ENCODE measurements at places on chromosomes 1 and 21.

DNA sequence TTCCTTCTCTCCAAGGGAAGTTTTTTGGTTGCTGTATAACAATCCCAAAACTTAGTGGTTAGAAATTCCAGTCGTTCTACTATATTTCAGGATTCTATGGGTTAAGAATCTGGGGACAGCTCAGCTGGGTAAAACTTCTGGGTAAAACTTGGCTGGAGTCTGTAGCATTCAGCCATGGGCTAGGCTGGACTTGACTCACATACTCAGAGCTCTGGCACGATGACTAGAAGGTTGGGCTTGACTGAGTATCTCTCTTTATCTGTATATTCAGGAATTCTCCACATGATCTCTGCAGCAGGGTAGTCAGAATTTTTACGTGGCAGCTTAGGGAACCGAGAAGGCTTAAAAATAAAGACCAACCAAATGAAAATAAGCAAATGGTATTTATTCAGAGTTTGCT is 28.2 kb upstream of the HRNR start:
- H3K4me1 ChIP-seq, result no peaks in the 10 kb centered on the region
- H3K4me3 ChIP-seq, result no peak overlapping the region
- H3K27ac ChIP-seq, result no peak overlapping the region
- H3K27me3 ChIP-seq, result no peaks in the 10 kb centered on the region

DNA sequence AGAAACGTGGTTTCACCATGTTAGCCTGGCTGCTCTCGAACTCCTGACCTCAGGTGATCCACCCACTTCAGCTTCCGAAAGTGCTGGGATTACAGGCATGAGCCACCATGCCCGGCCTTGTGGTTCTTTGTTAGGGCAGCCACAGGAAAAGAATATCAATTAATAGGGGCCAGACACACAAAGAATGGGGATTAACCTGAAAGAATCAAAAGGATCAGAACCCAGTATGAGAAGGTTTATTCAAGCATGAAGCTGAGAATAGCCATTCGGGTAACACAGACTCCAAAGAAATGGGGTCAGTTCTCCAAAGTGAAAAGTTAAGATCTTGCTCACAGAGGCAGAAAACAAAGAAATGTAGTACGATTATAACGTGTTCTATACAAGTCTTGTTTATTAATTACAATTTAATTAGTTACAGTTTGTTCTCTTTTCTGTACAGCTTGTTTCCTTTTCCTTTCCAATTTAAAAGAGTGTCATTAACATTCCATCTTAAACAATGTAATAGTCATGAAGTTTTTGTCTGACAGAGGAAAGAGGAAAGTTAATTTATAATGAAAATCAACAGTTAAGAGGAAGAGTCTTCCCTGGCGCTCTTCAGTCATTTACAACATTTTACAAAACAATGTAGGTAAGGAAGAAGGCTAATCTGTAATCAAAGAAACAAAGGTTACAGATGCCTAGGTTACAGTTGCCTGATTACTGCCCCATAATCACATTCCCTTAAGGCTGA is 51.3 kb upstream of the SLC45A1 start:
- DNase-seq, result no peak
- H3K27me3 ChIP-seq, result no peaks in the 10 kb centered on the region
- no peak overlapping the region for H3K27ac ChIP-seq
- no peaks in the 10 kb centered on the region for H3K36me3 ChIP-seq

DNA sequence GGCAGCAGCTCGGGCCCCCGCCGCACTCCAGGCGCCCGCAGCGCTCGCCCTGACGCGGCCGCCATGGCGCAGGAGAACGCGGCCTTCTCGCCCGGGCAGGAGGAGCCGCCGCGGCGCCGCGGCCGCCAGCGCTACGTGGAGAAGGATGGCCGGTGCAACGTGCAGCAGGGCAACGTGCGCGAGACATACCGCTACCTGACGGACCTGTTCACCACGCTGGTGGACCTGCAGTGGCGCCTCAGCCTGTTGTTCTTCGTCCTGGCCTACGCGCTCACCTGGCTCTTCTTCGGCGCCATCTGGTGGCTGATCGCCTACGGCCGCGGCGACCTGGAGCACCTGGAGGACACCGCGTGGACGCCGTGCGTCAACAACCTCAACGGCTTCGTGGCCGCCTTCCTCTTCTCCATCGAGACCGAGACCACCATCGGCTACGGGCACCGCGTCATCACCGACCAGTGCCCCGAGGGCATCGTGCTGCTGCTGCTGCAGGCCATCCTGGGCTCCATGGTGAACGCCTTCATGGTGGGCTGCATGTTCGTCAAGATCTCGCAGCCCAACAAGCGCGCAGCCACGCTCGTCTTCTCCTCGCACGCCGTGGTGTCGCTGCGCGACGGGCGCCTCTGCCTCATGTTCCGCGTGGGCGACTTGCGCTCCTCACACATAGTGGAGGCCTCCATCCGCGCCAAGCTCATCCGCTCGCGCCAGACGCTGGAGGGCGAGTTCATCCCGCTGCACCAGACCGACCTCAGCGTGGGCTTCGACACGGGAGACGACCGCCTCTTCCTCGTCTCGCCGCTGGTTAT is 2.8 kb downstream of the KCNJ9 start:
- no peak for DNase-seq
- peaks cover 7% of the 10 kb centered on the region for H3K4me1 ChIP-seq
- peaks cover 5% of the 10 kb centered on the region for H3K27me3 ChIP-seq
- no peak overlapping the region for H3K27ac ChIP-seq

- no peaks in the 10 kb centered on the region for H3K36me3 ChIP-seq
- no peak overlapping the region for H3K27ac ChIP-seq
- DNase-seq, result no peak
- peaks cover 12% of the 10 kb centered on the region for H3K27me3 ChIP-seq
- H3K4me1 ChIP-seq, result peaks cover 40% of the 10 kb centered on the region
Measured at GRCh38 chr1:152111515-152111968, 3.7 kb downstream of the TCHH start.

DNA sequence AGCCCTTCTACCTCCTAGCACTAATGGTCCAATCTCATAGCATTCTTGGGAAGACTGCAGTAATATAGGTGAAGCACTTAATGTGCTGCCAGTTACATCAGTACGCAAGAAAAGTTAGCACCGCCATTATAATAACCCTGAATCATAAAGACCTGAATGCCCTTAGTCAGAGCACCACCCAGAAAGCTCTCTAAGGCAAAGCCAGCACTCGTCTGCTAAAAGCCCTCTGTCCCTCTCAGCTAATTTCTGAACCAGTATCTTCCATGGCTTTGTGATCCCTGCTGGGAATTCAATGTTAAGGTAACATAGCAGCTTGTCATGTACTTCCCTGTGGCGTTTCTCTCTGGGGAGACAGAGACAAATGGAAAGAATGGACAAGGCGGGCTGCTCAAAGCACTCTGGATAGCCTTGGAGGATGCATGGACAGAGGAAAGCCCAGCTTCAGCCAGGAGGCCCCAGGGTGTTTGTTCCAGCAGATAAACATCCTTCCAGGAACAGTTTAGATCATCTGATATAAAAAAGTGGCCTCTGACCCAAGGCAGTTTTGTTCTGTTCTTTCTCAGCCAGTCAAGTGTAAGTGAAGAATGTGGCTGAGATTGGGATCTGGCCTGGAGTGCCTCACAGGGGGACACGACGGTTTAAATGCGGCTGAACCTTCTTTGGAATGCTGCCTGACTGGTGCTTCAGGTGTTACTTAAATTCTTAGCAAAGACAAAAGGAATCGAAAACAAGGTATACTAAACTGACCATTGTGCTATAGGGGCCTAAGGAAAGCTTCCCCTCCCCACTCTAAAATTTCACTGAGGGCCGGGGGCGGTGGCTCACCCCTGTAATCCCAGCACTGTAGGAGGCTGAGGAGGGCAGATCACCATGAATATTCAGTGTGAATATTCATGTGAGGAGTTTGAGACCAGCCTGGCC is 58.1 kb upstream of the VTCN1 start:
- H3K27ac ChIP-seq, result no peak overlapping the region
- no peaks in the 10 kb centered on the region for H3K36me3 ChIP-seq
- no peak overlapping the region for H3K4me3 ChIP-seq
- DNase-seq, result no peak
- H3K27me3 ChIP-seq, result no peaks in the 10 kb centered on the region
- no peaks in the 10 kb centered on the region for H3K4me1 ChIP-seq

GRCh38 chr1:66286307-66286706 is 247.6 kb upstream of the SGIP1 start:
- H3K27ac ChIP-seq, result no peak overlapping the region
- H3K4me1 ChIP-seq, result peaks cover 6% of the 10 kb centered on the region
- no peak for DNase-seq
- no peaks in the 10 kb centered on the region for H3K36me3 ChIP-seq
- no peak overlapping the region for H3K4me3 ChIP-seq

GRCh38 chr1:161298116-161298515 is 11.7 kb downstream of the MPZ start:
- H3K36me3 ChIP-seq, result no peaks in the 10 kb centered on the region
- H3K4me3 ChIP-seq, result no peak overlapping the region
- H3K27me3 ChIP-seq, result no peaks in the 10 kb centered on the region

GRCh38 chr21:31675960-31676359 is 16.5 kb downstream of the SOD1 start:
- H3K4me3 ChIP-seq, result no peak overlapping the region
- H3K36me3 ChIP-seq, result no peaks in the 10 kb centered on the region
- no peaks in the 10 kb centered on the region for H3K4me1 ChIP-seq
- DNase-seq, result no peak
- no peak overlapping the region for H3K27ac ChIP-seq

DNA sequence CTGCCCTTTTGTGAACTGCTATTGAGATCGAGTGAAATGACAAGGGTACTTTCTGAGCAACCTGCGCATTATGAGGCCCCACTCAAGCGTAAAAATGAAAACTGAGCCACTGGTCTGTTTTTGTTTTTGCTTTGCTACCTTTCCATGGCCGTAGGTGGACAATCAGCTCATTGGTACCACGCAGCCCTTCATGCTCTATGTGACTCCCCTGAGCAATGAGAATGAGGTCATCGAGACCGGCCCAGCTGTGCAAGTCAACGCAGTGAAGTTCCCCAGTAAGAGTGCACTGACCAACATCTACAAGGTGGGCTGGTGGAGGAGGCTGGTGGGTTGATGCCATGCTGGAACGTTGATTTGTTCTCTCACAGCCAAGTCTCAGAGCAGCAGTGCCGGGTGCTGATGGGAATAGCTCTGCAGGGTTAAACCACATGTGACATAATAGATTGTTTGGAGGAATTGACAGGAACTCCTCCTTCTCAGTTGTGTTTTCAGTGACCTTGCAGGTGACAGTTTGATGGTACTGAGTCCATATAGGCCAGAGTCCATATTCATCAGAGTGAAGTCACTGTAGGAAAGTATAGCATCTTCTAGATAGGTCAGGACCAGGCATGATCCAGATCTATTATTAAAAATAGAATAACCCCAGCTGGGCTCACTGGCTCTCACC is 170.3 kb downstream of the VPS13D start:
- H3K27me3 ChIP-seq, result no peaks in the 10 kb centered on the region
- H3K4me1 ChIP-seq, result peaks cover 7% of the 10 kb centered on the region

- no peaks in the 10 kb centered on the region for H3K27me3 ChIP-seq
- no peak overlapping the region for H3K27ac ChIP-seq
- no peak overlapping the region for H3K4me3 ChIP-seq
- H3K36me3 ChIP-seq, result no peaks in the 10 kb centered on the region
Measured at GRCh38 chr1:197632651-197633050, 142.6 kb downstream of the DENND1B start.

DNA sequence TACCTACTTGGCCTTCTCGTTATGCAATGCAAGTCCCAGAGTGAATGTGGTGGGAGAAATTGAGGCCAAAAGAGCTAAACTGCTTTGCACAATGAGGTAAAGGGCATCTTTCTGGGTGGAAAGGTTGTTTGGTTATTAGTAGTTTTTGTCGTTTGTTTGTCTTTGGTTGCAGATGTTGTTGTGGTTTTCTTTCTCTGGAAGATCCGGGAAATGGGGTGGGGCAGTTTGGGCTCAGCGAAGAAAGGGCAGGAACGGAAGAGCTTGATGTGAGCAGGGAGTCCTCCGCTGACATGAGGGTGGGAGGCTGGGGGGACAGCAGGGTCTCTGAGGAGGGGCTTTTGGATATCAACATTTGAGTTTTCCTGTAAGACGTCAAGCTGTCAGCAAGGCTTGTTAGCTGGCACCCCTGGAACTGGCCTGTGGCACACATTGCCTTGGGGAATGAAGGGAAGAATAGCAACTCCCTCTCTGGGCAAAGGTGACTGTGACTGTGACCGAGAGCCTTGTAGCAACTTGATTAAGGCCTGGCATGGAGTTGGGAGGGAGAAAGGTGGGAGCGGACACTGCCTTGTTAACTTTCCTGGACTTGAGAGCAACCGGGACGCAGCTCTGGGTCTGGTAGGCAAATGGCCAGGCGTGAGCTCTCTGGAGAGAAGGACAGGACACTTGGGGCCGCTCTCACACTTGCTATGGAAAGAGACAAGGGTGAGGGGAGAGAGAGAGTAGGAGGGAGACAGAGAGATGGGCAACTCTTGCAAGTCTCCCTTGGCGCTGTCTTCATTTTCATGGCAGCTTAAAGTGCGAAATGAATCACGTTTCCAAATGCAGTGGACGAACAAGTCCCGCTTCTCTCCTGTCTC is 15.4 kb upstream of the OPRD1 start:
- no peak for DNase-seq
- H3K27ac ChIP-seq, result no peak overlapping the region
- no peaks in the 10 kb centered on the region for H3K36me3 ChIP-seq
- no peaks in the 10 kb centered on the region for H3K27me3 ChIP-seq
- H3K4me3 ChIP-seq, result no peak overlapping the region

DNA sequence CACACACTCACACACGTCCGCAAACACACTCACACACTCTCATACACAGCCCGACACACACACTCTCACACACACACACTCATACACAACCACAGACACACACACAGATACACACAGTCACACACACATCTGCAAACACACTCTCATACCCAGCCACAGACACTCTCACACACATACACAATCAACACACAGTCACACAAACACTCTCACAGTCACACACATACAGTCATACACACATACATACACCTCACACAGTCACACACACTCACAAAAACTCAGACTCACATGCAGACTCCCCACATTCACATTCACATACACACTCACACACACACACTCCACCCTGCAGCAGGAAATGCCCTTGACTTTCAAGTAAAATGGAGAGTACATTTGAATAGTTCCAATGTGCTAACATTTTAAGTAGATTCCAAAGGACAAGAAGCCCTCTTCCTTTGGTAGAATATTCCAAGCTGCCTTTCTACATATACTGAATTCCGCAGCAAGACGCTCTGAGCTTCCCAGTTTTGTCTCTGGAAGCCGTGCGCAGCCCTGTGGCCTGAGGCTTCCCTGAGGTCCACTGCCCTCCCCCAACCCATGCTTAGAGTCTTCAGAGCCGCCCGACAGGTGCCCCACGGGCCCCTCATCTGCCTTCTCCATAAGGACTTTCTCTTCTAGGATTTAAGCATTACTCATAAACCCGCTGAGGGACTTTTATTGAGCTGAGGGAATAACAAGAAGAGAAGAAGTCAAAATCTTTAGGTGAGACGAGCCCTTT is 9.7 kb downstream of the BATF3 start:
- no peaks in the 10 kb centered on the region for H3K36me3 ChIP-seq
- H3K4me3 ChIP-seq, result no peak overlapping the region
- peak; percentile 46 for DNase-seq
- H3K27me3 ChIP-seq, result no peaks in the 10 kb centered on the region

DNA sequence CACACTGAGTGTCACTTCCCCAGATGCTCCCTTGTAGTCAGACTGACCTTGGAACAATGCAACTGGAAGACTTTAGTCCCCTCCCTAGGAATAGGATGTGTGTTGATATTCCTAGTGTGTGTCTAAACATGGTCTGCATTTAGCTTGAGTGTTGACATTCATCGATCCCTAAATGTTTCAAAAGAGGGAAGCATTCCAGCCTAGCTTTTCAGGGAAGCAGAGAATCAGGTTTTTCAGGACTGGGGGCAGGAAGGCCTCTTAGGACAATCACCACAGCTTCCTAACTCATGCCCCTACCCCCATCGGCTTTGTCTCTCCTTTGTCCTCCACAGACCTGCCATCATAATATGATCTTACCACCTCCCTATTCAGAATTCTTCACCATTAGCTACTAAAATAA is 43.4 kb downstream of the NMNAT2 start:
- H3K4me3 ChIP-seq, result no peak overlapping the region
- no peaks in the 10 kb centered on the region for H3K4me1 ChIP-seq
- no peaks in the 10 kb centered on the region for H3K36me3 ChIP-seq
- no peak overlapping the region for H3K27ac ChIP-seq
- H3K27me3 ChIP-seq, result no peaks in the 10 kb centered on the region
- no peak for DNase-seq
